HAP-1 (cell line): ENCODE measurements at places on chromosomes 6 and 20.

DNA sequence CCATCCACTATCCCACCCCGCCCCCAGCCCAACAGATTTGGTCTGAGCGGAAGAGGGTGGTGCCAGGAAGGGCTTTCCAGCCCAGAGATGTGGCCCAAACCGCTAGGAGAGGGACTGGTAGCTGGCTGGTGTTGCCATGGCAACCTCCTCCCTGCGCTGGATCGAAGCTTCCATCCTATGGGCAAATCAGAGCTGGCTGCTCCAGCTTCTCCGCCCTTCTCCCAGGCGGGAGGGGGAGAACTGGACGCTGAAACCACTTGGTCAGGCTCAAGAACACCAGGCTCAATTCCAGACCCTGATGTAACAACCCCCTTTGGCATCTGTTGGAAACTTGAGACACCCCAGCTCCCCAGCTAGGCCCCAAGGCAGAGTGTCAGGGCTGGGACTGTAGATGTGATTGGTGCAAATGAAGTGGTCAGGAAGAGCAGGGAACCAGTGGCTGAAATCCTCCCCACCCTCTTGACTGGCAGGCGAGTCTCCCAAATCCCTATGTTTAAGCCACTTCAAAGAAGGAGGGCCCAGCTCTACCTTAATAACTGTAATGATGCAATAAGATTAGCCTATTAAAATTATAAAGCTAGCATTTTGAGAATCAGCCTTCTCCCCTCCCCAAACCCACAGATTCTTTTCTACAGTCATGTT lies 4.2 kb downstream of the RIMS4 start:
- DNase-seq = peak; percentile 29

DNA sequence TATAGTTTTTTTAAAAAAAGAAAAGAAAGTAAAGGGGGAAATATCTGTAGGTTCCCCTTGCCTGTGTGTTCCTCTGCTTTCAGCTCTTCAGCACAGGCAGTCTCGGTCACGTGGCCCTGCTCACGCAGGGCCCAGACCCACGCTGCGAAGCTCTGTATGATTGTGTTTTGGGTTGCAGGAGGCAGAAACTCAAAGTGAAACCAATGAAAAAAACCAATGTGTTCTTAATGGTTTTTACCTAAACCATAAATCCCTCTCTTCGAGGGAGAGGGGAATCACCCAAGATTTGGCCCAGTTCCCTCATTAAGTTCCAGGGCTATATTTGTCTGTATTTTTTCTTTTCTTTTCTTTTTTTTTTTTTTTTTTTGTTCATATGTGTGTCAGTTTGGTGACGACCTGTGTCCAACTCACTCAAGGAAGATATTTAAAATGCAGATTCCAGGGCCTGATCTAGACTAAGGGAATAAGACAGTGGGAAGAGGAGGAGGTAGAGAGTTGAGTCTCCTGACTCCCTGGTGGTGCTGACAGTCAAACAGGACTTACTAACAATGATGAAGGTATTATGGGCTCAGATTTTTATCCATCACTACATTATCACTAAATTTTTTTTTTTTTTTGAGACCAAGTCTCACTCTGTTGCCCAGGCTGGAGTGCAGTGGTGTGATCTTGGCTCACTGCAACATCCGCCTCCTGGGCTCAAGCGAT lies 33.8 kb upstream of the RREB1 start:
- DNase-seq = no peak

DNA sequence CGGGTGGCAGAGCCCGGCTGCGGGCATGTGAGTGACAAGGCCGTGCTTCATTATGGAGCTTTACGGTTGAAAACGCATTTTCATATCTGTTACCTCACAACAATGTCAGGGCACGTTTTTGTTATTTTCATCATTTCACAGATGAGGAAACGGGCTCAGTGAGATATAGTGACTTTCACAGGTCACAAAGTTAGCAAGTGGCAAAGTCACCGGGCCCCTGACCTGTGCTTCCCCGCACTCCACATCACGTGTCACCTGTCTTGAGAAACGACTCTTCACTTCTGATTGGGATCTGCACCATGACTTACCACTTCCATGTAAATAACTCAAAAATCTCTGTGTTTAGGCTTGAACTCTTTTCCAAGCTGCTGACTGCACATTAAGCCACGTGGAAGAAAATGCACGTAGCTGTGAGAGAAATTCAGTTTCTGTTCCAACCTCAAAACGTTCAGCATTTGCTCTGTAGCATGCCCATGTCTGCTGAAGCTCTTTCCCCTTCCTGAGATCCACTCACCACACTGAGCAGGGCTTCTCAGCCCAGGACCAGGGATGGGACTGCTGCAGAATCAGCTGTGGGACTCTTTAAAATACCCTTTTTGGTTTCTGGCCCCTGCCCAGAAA lies 107.2 kb downstream of the ARMC2 start:
- no peak for DNase-seq

GRCh38 chr20:10300582-10301446 lies 82.2 kb downstream of the SNAP25 start:
- DNase-seq = peak; percentile 71

DNA sequence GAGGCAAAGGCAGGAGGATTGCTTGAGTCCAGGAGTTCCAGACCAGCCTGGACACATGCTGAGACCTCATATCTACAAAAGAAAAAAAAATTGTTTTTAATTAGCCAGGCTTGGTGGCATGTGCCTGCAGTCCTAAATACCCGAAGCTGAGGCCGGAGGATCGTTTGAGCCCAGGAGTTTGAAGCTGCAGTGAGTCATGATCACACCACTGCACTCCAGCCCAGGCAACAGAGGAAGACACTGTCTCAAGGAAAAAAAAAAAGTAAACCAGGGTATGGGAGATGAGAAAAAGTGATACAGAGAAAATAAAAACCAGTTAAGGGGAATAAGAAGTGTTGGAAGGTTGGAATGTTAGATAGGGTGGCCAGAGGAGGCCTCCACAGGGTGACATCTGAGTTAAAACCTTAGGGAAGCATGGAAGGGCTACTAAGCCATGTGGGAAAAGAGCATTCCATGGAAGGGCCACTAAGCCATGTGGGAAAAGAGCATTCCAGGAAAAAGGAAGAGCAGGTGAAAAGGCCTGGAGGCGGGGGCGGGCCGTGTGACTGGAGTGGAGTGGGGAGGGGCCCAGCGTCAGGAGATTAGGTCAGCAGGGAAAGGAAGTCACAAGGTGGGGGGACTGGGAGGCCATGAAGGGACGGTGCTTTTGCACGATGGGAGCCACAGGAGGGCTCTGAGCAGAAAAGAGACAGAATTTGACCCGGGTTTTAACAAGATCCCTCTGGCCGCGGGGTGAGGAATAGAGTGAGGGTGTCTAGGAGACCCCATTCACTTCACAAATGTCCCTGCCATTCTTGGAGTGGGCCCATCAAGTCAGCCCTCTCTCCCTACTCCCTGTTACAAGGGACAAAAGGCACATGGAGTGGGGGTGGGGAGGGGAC lies 18.3 kb downstream of the CPNE5 start:
- no peak for DNase-seq

DNA sequence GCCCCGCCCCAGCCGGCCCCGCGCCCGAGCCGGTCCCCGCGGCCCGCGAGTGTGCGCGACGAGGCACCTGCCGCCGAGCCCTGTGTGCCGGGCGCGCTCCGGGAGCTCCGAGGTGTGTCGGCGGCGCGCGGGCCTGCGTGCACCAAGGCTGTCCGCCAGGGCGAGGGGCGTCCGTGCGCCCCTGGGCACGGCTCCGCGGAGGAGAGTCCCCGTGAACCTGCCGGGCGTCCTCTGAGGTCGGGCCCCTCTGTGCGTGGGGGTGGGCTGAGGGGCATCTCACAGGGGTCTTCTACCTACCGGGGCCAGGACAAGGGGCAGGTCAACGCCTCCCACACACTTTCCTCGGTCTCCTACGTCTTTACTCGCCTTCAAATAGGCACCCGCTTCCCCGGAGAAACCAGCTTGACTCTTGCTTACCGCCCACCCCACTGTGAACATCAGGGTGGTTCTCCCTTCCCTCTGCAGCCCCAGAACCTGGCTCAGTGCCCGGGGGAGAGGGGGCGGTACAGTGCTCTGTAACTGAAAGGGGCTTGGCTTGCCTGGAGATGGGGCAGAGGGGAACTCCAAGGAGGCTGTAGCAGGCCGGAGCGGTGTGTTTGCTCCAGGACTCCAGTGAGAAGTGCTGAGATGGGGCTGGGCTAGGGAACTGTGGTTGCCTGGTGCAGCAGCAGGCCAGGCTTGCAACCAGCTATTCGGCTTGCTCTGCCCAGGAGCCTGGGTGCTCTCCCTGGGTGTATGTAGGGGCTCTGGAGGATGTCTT lies at the start of gene SAMD10:
TSS of gene SAMD10 (minus strand) at position 86 of the 760 bp plus-strand sequence. CDS start 175 bp downstream, outside the sequence.
- DNase-seq = peak; percentile 89

DNA sequence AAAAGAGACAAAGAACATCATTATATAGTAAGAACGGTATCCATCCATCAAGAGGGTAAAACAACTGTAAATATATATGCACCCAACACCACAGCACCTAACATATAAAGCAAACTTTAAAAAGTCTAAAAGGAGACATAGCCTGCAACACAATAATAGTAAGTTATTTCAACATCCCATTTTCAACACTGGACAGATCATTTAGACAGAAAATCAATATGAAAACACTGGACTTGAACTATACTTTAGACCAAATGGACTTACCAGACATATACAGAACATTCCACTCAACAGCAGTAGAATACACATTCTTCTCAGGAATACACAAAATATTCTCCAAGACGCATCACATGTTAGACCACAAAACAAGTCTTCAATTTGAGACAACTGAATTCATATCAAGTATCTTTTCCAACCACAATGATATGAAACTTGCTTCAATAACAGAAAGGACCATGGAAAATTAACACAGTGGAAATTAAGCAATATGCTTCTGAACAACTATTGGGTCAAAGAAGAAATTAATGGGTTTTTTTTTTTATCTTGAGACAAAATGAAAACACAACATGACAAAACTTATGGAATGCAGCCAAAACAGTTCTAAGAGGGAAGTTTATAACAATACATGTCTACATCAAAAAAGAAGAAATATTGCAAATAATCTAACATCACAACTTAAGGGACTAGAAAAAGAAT lies 23.9 kb upstream of the ASF1A start:
- no peak for DNase-seq
